Fibroblast of lung (primary cell): ENCODE measurements at places on chromosomes 7 and 10. TPM values are rescaled to one million over a fixed set of nuclear protein-coding genes. Genes with fewer than 3 reads are reported as not detected.

- DNase-seq: no peak
These were observed 158.8 kb downstream of the NXPH1 start for GRCh38 chr7:8592167-8592566.

GRCh38 chr7:31958226-31958625 is 112.0 kb downstream of the PDE1C start:
- DNase-seq: peak; percentile 50

DNA sequence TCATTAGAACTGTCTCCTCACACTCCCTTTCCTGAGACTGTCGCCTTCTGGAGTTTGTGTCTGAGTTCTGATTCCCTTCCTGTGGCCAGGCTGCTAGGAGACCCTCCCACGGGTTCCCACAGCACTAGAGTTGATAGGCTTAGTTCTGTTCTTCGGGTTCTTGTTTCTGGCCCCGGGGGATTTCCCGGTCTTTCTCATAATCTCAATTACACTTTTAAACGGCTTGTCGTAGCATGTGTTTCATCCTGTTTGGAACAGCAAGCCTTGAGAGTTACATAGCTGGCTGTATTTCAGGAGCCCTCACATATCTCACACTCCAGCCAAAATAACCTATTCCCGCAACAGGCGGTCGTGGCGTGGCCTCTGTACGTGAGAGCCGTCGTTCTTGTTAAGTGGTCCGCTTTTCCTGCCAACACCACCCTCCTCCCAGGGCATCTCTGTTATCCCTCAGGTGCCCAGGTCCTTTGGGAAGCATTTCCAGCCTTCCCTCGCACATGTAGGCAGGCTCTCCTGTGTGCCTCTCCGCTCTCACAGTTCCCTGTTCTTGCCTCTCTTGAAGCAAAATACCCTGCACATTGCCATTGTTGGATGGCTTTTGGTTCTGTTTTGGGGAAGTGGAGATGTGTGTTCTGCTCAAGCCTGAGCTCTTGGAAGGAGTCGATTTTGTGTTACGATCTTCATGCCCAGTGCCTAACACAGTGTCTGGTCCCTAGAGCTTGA is 46.0 kb downstream of the CDC123 start:
- no peak for DNase-seq

Gene UNC5B
- total RNA-seq: 36.0 and 60.8 TPM in 2 replicates

Gene TSPAN13
- total RNA-seq: 0.77 and 2.8 TPM in 2 replicates

DNA sequence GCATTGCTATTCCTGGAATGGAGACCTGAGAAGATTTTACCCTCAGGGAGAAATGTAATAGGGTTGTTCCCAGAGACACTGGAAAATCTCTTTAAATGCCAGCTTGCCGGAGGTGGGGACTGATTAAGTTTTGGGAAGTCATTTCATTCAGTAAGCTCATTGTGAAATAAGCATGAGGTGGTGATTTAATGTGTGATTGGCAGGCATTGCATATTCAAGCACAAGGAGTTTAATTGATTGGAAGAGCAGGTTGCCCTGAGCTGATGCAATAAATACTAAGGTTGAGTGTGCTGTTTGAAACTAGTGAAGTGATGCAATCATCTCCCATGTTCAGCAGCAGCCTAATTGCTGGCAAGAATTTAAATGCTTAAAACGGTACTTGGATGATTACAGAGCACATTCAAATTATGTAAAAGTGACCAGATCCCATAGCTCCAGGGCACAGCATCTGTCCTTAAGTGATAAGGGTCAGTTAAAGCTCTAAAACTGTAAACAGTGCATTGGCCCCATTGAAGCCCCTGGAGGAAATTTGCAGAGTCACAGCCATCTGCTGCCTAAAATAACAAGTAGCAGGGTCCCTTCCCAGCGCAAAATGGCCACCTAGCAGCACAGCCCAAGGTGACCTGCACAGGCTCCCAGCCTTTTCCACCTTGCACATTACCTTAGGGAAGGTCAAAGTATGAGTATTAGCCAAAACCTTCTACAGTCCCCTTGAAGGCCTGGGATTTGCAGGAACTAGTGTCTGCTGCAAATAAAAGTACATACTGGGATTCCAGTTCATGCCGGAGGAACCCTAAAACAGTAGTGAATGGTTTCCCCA is 92.1 kb downstream of the CCDC71L start:
- DNase-seq: peak; percentile 93

DNA sequence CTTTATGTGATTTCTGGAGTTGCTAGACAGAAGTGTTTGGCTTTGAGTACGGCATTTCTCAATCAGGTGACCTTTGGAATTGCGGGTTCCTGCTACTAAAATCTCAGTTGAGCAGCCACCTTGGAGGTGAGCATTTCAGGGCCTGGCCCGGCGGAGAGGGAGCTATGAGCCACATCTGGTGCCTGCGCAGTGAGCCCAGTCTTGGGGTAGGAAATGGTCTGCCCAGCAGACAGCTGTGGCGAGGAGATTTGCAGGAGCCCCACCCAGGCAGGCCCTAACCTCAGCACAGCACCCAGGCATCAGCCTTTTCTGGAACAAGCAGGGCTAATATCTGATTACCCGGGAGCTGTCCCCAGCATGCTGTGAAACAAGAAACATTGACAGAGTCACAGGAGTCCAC is 547.9 kb upstream of the FOXK1 start:
- no peak for DNase-seq

Gene AGR3
- total RNA-seq: not detected in 2 replicates

DNA sequence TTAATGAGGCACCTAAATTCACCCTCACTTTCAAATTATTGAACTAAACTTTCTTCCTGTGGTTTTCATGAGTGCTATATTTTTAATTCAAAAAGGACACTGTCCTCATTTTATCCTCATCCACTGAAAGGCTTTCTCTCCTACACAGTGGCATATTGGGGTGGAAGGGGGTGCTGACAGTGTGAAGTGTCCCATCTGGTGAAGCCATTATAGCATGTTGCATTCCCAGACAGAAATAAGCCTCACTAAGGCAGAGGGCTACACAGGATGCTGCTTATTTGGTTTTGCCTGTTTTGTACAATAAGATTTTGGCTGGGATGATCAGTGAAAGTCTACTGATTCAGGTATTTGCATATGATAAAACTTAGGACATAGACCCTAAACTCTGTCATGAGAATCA is 82.4 kb upstream of the INHBA start:
- no peak for DNase-seq

DNA sequence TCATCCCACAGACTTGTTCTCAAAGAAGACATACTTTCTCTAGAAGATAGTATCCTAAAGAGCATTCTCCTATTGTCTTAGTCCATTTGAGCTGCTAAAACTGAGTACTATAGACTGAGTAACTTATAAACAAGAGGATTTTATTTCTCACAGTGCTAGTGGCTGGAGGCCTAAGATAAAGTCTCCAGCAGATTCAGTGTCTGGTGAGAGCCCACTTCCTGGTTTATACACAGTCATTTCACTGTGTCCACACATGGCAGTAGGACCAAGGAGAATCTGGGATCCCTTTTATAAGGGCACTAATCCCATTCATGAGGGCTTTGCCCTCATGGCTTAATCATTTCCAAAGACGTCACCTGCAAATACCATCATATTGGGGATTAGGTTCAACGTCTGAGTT is 68.7 kb downstream of the LRRC17 start:
- no peak for DNase-seq

Gene URGCP
- total RNA-seq: 27.7 and 42.1 TPM in 2 replicates

Gene COL17A1
- total RNA-seq: under 0.01 TPM in 1 of 2 replicates, not detected in the other

DNA sequence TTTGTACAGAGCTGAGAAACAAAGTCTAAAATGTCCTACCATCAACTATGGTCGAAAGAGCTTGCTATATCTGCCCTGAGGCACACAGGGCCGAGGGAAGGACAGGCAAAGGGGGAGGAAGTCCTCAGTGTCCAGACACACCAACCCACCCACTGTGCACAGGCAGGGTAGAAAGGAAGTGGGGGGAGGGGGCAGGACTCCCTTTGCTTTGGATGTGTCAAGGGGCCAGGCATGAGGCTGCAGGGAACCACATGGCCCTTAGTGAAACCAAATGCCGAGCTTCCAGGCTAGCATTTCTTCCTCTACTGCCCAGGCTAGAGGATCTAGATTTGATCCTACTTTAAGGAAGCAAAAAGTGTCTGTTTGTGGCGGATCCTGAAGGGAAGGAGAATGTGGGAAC is 28.6 kb downstream of the KCNH2 start:
- no peak for DNase-seq

DNA sequence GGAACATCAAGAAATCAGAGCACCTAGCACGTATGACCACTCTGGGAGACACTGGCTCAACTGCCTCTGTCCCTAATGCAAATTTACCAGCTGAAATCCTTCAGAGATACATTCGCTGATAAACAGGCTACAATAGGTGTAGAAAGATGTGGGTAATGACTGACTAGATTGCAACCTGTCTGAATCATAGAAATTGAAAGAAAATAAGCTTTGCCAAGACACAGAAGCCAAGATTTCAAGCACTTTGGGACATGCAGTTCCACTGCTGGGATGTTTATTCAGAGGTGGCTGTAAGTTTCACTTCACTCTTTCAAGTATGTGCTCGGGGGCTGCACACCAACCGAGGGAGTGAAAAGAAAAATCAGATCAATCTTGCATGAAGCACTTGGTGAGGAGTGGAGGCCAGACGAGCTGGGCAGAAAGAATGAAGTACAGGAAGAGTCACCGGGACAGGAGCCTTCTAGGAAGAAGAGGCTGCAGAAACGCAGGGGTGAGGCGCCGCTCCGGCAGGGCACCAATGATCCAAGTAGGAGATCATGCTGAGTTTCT is 276.7 kb downstream of the PARD3 start:
- DNase-seq: peak; percentile 27

Gene ATP5F1C
- total RNA-seq: 170 and 172 TPM in 2 replicates

Gene SLC29A4
- total RNA-seq: 5.1 and 6.4 TPM in 2 replicates

DNA sequence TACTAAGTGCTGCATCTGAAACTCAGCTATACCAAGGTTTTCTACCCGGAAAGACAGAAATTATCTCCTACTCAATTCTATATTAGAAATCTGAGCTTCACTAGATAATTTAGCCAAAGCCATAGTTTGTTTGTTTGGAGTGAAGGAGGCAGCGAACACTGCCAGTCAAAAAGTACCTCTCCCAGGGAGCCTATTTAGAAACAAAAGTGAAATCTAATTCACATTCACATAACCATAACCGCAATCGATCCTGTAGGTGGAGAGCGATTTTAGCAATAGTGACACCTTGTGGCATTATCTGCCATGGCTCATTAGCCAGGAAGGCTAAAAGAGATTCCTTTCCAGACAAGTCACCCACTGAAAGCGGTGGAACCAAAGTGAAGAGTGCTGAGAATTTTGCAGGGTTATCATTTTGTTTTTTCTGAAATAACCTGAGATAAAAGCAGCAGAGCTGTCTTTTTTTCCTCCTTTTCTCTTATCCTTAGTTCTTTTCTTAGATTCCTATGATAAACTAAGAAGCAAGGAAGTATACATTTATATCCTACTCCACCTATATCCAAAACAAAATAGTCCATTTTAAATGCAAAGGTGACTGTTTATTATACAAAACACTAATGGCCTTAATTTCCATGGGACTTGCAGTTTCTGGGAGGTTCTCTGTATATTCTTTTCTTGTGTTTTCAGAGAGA is 83.7 kb upstream of the BET1 start:
- DNase-seq: peak; percentile 84

Gene TMEM196
- not detected in 2 replicates for total RNA-seq

DNA sequence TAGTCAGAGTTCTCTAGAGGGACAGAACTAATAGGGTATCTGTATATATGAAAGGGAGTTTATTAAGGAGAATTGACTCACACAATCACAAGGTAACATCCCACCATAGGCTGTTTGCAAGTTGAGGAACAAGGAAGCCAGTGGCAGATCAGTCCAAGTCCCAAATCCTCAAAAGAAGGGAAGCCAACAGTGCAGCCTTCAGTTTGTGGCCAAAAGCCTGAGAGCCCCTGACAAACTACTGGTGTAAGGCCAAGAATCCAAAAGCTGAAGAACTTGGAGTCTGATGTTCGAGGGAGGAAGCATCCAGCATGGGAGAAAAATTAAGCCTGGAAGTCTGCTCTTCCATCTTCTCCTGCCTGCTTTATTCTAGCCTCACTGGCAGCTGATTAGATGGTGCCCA is 1107.2 kb upstream of the CELF2 start:
- no peak for DNase-seq

DNA sequence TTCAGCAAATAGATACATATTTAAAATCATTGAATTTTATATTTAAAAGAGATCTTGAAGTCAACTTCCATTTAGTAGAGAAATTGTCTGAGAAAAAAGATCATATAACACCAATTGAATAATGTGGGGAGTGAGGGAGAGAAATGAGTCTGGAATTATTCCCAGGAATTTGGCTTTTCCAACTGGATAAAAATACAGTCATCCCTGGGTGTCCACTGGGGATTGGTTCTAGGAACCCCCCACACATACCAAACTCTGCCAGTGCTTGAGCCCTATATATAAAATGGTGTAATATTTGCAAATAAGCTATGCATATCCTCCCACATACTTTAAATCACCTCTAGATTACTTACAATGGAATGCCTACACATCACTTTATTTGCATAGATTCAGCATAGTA is 162.8 kb upstream of the SEMA3C start:
- no peak for DNase-seq

DNA sequence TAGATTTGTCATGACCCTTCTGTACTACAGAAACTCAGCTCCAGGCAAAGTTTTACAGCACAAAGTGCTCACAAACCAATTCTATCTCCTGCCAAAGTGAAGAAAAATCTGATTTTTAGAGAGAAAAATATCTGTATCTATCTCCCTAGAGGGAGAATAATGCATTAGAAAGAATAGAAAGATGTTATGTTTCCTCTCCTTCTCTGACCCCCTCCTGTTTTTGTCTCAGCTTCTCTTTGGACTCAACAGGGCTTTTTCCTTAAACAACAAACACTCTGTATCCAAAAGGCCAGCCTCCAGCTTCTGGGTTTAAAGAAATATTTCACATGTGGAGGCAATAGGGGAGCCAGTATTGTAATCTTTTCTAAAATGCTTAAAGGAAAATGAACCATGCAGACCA is 627.4 kb downstream of the REEP3 start:
- no peak for DNase-seq

DNA sequence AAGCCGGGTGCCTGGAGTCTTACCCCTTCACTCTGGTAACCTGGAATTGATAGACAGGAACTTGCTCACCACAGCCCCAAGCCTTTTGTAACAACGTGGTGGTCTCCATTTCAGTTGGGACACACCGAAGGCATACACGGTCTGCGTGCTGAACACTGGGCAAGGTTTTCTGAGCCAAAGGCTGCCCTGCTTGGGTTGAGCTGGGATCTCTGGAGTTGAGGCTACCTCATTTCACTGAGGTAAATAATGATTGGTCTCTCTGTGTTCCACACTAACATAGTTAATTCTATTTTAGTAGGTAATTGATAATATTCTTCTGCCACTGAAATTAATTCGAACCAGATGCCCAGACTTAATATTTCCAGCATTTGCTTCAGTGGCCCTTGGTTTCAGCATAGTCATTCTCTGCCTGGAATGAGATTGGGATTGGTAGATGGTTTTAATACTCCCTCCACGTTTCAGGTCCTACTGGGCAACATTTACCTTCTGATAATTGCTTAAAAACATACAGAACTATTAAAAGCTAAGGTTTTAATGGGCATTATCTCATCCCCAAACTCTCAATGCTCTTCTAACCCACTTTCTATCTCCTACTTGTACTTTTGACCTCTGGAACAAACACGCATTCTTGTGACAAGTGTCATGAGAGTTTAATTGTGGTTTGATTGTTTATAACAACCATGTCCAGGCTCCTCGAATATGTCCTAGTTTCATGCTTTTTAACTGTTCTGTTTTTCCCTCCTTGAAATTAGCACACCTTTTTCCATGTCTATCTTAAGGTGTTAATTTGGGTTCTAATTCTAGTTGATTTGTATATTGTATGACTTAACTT is 202.3 kb upstream of the KLF6 start:
- DNase-seq: no peak

GRCh38 chr7:20035279-20035875 is 181.8 kb downstream of the MACC1 start:
- no peak for DNase-seq
